ENCODE measurements at places on chromosomes 16 and 17.
A peak's percentile ranks its signal among the peaks of the same experiment; 100 is the strongest.

- DNase-seq, result no peak
Observed at GRCh38 chr17:79342376-79342775, 267.8 kb downstream of the ENGASE start.

DNA sequence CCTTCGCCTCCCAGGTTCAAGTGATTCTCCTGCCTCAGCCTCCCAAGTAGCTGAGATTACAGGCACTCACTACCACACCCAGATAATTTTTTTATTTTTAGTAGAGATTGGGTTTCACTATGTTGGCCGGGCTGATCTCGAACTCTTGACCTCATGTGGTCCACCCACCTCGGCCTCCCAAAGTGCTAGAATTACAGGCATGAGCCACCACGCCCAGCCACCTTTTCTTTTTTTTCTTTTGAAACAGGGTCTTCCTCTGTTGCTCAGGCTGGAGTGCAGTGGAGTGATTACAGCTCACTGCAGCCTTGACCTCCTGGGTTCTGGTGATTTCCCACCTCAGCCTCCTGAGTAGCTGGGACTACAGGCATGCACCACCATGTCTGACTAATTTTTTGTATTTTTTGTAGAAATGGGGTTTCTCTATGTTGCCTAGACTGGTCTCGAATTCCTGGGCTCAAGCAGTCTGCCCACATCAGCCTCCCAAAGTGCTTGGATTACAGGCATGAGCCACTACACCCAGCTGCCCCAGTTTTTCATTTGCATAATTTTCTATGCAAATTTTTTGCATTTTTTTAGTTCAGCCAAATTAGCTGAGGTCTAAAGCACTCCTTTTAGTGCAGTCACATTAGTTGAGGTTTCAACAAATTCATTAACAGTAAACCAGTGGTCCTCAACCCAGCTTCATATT, 11.3 kb downstream of the WWP2 start:
- DNase-seq, result no peak

DNA sequence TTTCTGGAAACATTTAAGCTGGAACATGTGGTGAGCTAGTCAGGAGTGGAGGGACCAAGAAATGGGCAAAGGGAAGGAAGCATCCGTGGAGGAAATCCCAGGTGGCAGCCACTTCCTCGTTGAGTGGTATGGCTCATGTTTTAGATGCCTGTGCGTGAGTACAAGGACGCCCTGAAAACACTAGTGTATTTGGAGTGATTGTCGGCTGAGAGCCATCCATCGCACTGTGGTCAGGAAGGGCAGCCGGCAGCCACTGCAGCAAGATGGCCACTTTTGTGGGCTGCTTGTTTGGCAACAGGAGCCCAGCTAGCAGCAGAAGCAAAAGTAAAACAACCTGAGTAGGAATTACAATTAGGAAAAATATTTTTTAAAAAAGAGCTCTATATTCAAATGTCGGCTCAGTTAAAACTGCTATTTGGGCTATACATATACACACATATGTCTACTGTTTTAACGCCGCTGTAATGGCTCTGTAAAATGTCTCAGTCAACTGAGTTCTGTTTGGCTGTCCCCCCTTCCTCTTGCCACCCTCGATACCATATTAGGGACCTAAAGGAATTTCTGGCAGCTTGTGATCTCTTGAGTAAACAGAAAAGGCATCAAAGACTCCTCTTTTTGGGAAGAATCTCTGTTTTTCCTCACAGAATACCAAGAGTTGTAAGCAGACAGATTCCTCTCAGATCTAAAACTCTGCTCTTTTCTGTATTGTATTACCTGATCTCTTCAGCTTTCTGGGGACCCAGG, 39.2 kb downstream of the BRD7 start:
- DNase-seq, result no peak

- no peak for DNase-seq
Observed at GRCh38 chr16:11360641-11361373, 15.5 kb downstream of the RMI2 start.

GRCh38 chr16:71995038-71995437, 5.2 kb downstream of the PKD1L3 start:
- no peak for DNase-seq

GRCh38 chr17:75010683-75011400, 1.6 kb upstream of the MRPL58 start:
- DNase-seq, result peak; percentile 89

GRCh38 chr17:38879878-38880665, 10.2 kb downstream of the LASP1 start:
- peak; percentile 85 for DNase-seq

DNA sequence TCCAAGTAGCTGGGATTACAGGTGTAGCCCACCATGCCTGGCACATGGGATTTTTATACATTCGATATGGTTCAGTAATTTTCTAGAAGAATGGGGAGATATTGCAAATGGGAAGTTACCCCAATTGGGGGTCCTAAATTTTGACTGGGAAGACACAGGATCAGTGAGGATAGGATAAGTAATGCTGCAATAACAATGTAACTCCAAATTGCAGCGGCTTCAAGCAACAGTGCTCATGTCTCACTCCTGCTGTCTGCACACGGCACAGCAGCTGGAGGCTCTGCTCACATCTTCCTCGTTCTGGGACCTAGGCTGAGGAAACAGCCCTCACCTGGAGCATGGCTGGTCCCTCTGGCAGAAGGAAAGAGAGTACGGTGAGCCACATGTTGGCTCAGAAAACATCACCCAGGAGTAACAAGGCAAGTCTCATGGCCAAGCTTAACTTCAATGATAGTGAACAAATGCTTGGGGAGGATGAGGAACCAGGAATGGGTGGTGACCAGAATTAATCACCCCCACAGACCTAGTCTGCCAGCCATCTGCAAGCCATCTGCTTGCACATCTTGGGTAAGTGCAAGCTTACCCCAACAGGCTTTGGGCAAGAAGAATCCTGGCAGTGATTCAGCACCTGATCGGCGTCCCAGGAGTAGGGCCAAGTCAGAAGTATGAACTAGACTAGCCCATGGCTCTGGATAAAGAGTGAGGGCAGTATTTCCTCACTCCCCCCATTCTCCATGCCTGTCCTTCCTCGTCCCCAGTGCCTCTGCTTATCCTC, 229.2 kb downstream of the COPRS start:
- DNase-seq, result no peak

- DNase-seq, result no peak
Observed at GRCh38 chr17:260031-260791, 78.8 kb upstream of the DOC2B start.

GRCh38 chr17:46157443-46158062, 35.7 kb downstream of the KANSL1 start:
- no peak for DNase-seq

- no peak for DNase-seq
Observed at GRCh38 chr17:7407082-7407481, 563 bp upstream of the NLGN2 start.

- no peak for DNase-seq
Observed at GRCh38 chr17:7916385-7916682, 245 bp upstream of the RNF227 start.

- no peak for DNase-seq
Observed at GRCh38 chr17:62999736-63000135, 33.7 kb downstream of the TANC2 start.

DNA sequence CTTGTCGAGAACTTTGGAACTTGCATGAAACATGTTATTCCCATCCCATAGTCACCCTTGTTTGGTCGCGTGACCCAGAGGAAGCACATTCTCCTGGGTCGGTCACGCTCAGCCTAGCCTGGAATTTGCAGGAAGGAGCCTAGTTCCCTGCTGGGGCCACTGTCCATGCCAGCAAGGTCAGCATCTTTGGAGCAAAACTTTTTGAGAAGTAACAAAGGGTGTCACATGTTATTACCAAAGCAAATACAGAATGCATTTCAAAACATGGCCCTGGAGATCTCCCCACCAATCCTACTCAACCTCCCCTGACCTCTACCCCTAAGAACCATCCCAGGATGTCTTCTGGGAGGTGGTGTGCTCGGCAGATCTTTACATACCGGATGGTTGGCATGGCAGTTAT, 26.2 kb upstream of the IRF8 start:
- DNase-seq, result no peak

All from T47D (cell line).